ENCODE measurements at places on chromosomes 6 and 20.

DNA sequence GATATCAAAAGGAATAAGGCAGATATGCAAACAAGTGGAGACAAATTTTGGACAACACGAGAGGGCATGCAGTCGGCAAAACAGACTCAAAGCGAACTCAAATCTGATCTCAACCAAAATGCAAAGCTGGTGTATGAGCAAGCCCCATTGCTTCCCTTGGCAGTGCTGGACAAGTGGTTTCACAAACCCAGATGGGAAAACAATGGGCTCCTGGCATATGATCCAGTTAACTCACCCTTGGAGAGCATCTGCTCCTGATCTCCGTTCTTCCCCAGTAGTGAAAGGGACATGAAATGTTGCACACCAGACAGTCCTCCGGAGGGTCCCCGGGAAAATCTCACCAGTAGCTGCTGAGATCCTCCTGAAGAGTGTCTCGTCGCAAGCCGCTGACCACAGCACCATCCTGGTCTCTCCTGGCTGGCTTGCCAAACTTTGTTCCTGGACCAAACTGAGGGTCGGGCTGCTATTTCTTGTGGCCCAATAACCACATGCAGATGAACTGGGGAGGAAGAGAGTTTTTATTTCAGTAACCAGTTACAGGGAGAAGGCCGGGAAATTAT lies 84.3 kb upstream of the THBS2 start:
- DNase-seq = no peak

GRCh38 chr6:41940759-41941279 lies 789 bp downstream of the CCND3 start:
- peak; percentile 40 for DNase-seq

- no peak for DNase-seq
Observed at GRCh38 chr20:43781215-43781614, 54.4 kb upstream of the GTSF1L start.

- no peak for DNase-seq
Observed at GRCh38 chr20:1536893-1537730, 20.4 kb downstream of the SIRPD start.

GRCh38 chr6:158262755-158263154 lies 49.5 kb upstream of the TULP4 start:
- DNase-seq = no peak

DNA sequence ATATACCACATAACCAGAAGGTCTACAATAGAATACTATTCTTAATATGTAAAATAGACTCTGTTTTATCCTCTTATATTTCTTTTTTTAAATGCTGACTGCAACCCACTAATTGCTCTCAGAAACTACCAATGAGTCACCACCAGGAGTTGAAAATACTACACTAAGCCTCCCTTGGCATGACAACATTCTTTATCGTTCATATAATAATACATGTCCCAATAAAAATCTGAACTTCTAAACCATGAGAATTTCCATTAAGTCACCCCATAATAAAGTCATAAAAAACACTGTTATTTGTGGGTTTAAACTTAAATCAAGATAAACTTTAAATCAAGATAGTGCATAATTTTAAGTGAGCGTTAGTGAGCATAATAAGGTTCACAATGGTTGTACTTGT lies 4.2 kb downstream of the HACE1 start:
- DNase-seq = no peak

- DNase-seq = no peak
Observed at GRCh38 chr6:47165918-47166317, 123.8 kb upstream of the ADGRF1 start.

GRCh38 chr6:38678178-38678760 lies 24.7 kb downstream of the GLO1 start:
- no peak for DNase-seq

GRCh38 chr6:43962458-43962857 lies 164.8 kb downstream of the MRPL14 start:
- no peak for DNase-seq

- no peak for DNase-seq
Observed at GRCh38 chr6:29519291-29520010, 31.7 kb upstream of the MAS1L start.

DNA sequence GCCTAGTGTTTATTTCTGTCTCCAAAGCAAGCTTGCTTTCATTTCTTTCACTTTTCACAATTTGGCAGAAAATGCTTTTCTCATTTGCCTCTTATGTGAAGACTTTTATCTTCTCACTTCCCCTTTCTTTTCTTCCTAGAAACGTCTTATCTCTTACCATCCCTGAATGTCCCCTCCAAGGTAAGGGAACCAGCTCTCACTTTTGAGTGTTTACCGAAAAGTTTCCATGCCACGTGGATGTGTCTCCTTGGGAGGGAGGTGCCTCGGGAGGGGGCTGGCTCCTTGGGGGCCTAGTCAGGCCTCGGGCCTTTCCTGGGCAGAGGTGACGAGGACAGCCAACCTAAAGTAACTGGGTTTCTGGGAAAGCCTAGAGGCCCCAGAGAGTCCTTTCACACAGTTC lies 127.4 kb downstream of the CD24 start:
- no peak for DNase-seq

GRCh38 chr6:138907167-138907566 lies 80.9 kb downstream of the REPS1 start:
- no peak for DNase-seq

DNA sequence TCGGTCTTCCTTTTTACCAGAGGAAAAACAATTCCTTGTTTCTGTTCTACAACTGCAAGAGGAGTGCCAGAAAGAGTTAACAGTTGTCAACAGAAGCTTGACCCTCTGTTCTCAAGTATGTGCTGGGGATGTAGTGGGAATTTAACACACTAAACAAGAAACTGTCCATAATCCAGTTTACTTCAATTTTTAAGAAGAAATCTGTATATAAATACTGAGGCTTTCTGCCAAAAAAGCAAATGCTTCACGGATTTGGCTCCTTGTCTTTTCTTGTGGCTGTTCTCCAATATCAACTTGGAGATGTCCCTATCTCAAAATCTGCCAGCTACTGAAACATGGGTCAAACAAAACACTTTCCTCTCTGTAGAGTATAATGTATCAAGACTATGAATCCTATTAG lies 26.8 kb downstream of the REV3L start:
- DNase-seq = no peak

GRCh38 chr6:13522656-13523055 lies 35.3 kb upstream of the GFOD1 start:
- no peak for DNase-seq

DNA sequence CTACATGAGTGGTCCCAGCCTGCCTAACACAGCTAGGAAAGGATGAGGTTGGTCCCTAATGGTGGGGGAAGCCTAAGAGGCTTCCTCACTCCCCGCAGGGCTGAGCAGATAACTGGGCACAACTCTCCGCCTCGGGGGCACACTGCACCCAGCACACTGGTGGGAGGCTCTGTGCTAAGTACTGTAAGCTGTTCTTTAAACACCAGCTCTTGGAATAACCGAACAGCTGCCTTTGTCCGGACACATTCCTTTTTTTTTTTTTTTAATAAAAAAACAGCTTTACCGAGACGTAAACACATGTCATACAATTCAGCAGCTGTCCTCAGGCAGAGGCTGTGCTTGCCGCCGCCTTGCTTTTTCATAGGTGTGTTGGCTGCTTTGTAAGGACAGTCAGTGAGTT lies 6.9 kb downstream of the PSMG4 start:
- no peak for DNase-seq

GRCh38 chr20:36147690-36148089 lies 6.8 kb upstream of the EPB41L1 start:
- no peak for DNase-seq

- DNase-seq = no peak
Observed at GRCh38 chr6:89954721-89955148, 60.5 kb downstream of the GJA10 start.

DNA sequence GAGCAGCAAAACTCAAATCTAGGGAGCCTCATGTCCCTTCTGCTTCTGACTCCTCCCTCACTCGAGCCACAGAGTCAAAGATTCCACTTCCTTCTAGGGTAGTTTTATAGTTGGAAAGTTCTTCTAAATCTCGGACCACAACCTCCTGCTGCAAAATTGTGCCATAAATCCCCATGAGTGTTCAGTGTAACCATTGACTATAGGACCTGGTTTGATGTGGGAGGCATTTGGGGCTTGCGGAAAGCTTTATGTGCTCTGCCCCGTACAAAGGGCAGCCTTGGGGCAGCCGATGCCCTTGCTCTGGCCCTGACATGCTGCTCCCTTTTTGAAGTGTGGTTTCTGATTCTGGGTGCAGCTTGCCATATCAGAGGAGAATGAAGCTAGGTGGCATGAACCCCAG lies 43.6 kb upstream of the IER3 start:
- DNase-seq = no peak

DNA sequence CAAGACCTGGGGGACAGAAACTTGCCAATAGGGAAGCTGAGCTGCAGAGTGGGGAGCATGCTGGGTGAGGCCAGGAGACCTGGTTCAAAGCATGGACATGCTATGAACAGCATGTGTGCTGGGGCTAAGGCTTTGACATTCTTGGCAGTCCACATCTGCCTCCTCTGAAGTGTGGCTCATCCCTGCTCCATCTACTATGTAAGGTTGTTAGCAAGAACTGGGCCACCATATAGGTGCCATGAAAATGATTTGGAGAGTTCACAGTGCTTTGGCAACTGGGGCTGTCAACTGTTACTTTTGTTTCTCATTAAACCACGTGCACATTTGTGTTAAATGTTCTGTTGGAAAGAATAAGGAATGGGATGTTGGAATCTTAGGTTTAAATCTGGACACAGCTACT lies 311.1 kb downstream of the CDC5L start:
- DNase-seq = no peak

DNA sequence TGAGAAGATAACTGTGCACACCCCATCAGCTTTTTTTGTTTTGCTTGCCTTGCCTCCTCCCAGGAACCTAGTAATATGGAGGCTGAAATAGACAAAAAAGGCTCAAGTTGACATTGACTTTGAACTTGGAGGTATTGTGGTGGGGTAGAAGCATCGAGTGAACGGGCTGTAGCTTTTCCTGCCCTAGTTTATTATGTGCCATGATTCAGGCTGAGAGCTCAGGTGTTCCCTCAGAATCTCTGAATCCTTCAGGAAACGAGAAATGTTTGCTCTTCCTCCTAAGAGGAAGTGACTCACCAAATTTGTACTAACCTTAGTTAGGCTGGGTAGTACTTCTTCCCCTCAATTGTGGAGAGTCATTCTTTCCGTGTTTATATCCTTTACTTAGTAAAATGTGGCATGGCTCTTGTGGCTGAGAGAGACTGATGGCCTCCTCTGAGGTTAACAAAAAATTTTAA lies 98.8 kb downstream of the SASH1 start:
- no peak for DNase-seq

DNA sequence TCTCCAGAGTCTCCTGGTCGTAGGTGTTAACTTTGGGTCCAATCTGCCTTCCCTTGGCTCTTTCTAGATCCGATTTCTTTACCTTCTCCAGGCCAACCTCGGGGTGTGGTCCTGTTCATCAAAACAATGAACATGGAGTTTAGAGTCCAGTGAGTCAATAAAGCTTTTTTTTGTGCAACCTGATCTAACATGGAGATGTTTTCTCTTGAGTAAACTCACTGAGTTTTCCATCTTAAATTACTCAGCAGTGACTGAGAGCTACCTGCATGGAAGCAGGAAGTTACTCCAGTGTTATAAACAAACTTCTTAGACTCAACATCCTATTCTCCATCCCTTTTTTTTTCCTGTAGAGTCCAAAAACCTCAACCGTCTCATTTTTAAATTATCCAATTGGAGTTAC lies 14.9 kb upstream of the SLC22A1 start:
- DNase-seq = no peak

DNA sequence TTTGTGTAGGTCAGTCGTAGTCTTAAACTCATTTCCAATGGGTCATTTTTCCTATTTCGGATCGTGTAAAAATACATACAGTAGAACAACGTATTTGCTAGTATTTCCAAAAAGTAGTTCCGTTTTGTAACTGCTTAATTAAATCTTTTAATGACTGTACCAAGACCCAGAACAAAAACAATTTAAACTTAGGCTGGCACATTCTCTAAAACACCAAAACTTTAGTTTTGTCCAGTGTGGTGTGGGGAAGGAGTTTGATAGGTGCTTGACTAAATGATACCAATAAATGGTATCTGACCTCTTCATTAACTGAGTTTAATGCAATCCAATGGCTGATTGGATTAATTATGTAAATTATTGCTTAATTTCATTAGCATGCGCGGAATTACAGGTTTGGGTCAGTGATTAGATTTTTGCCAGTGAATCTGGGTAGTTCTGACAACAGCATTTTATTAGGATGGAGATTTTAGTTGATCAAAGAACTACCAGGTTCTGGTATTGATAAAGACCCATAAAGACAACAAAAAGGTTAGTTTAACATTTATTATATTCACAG lies 20.8 kb downstream of the OR2B2 start:
- DNase-seq = no peak

- DNase-seq = no peak
Observed at GRCh38 chr20:40218316-40218969, 470.6 kb downstream of the MAFB start.

- DNase-seq = no peak
Observed at GRCh38 chr20:63310265-63310991, 17.4 kb downstream of the COL20A1 start.

DNA sequence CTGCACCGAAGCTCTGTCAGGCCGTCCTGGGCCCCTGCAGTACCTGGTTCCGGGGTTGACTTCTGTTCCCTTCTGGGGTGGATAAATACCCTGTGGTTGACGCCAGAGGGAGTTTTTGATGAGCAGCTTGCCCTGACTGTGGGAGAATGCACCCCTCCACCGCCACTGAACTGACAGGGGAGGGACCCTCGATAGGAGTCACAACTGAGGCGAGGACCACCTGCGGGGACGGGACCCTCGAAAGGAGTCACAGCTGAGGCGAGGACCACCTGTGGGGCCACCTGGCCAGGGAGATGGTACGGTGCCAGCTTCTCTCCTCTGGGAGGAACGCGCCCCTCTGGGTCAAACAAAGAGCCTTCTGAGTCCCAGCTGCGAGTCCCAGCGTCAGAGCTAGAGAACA lies 100.1 kb upstream of the FRMD1 start:
- no peak for DNase-seq

DNA sequence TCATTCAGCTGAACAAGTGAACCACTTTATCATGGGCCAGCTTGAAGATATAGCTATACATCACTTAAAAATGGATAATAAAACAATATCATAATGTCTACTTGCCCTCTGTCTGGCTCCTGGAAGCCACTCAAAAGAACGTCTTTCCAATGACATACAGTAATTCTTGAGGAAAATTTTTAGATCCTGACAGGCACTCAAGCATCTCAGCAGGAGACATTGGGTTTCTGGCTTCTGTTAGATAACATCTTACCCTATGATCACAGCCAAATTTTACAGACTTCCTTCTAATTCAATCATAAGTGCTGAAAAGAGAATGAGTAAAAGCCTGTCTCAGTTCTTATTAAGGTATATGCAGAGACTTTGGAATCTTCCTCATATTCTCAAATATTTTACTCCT lies 330 bp downstream of the CGA start:
- no peak for DNase-seq

- no peak for DNase-seq
Observed at GRCh38 chr20:46934746-46935287, 40.2 kb downstream of the EYA2 start.

Data from effector CD8-positive, alpha-beta T cell (primary cell).